ENCODE measurements at places on chromosomes 11 and 22.

GRCh38 chr11:41235668-41236067 lies 223.8 kb downstream of the LRRC4C start:
- DNase-seq, result no peak

DNA sequence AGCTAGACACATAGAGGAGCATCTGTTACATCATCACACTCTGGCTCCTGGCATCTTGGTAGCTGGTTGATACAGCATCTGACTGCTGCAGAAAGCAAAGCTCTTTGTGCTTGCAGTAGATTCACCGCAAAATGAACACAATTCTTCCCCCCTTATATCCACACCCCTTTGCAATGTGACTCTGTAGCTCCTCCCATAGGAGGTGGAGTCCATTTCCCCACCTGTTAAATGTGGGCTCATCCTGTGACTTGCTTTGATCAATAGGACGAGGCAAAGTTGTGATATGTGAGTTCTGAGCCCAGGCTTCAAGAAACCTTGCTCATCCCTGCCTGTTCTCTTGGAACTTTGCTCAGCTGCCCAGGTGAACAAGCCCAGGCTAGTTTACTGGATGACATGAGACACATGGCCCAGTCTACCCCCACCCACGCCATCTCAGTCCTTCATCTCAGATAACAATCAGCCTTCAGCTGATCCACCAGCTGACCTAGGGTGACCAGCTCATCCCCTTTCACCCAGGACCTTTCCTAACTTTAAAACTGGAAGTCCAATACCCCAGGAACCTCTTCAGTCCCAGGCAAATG lies 272.2 kb downstream of the TENM4 start:
- no peak for DNase-seq

DNA sequence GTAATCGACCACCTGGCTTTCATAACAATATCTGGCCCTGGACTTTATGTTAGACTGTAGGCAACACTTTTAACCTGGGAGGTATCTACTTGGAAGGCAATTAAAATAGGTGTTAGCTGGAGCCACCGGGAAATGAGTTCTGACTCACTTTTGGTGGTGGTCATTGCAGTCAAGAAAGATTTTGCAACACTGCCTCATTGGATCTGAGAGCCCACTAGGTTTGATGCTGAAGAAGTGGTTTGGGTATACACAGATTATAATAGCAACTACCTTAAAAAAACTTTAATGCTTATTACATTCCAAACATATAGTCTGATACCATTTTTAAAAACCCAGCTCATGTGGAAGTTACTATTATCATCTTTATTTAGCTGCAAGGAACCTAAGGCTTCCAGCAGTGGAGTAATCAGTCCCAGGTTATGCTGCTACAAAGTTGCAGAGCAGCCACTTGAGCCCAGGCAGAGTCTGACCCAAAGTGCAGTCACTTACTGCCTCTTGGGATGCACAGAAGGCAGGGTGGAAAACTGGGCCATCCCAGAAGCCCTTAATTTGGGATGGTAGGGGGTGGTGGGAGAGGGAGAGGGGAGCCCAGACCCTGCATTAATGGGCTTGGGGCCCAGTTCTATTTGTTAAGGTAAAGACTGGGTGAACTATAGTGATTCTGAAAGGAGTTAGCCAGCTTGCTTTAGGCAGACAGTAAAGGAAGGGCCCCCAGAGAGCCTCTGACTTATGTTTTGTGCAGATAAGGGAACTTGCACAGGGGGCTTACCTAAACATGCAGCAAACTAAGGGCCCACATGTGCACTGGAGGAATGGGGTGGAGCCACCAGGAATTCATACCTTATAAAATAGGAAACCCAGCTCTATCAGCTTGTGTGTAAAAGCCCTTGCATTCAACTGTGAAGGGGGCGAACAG lies 149.4 kb downstream of the SNX19 start:
- no peak for DNase-seq

DNA sequence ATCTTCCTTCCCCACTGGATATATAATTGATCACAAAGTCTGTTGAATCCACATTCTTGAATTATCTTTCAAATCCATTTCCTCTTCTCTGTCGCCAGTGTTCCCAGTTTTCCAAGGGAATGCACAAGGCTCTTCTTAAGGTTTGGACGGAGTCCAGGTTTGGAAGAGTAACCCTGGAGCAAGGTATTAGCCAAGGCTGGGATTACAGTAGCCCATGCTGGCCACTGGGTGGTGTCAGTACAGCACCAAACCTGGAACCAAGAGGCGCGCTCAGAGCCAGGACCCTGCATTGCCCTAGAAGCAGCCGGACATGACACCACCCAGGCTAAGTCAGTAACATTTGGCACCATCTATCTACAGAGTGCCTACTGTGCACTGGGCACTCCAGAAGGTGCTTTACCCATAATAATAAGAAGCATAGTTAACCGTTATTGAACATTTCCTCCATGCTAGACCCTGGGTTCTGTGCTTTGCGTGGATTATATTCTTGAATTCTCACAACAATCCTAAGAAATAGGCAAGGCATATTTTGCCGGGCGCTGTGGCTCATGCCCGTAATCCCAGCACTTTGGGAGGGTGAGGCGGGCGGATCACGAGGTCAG lies 48.0 kb upstream of the CLPB start:
- peak; percentile 28 for DNase-seq

DNA sequence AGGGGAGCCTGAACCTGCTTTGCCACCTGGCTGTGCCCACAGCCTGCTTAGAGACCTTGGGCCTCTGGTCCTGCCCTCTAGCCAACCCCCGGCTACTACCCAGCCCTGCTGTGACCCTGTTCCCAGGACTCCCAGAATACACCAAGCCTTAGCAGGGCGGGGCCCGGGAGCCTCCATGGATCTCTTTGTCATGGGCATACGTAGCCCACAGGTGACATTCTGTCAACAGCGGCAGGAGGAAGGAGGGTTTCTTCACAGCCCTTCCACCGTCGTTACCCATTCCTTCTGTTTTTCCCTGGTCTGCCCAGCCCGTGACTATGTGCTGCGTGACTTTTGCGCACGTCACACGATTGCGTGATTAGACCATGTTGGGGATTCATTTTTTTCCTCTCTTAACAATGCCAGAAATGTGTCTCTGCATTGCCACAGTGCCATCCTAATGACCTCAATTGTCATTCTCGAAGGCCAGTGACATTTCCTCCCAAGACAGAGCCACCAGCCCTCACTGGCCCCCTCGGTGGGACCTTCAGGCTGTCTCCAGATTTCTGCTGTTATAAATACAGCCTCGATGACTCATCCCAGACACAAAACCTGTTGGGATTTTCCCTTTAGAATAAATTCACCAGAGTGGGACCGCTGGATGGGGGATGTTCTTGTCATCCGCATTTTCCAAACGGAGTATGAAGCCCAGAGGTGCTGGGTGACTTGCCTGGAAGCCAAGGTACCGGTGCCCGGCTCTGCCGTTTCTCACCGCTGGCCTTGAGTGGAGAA lies 9.0 kb downstream of the SYT12 start:
- DNase-seq, result no peak

DNA sequence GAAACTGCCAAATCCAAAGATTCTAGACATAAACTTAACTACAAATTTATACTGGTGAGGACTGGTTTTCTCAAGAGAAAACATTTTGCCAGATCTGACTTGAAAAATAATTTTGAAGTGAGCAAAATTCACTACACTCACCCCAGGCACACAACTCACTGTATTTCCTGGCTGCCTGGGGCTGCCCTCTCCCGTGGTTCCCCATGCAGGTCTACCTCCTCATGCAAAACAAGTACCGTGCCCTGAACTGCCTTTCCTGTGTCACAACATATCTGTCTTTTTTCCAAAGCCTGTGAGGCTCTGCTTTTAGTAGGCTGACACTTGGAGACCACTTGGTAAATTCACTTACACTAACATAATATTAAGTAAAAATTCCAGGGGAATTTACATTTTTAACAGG lies 76.4 kb downstream of the LIF start:
- DNase-seq, result no peak

- no peak for DNase-seq
Measured at GRCh38 chr22:50542416-50542927, 3.2 kb upstream of the KLHDC7B start.

DNA sequence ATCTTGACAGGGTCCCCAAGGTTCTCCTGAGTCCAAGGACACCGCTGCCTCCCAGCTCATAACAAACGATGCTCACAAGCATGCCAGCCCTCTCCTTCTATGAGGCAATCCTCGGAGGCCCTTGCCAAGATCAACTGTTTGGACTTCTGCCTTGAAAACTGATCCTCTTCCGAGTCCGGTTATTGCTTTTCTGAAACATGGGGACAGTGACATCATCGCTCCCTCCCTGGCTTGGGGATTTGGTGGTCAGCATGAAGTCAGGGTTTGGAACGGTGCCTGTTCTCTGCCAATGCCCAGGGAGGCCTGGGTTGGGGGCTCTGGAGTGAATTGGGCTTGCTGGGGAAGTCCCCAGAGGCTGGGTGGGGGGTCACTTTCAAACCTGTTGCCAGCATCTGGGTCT lies 149.3 kb downstream of the FBXO7 start:
- no peak for DNase-seq

- no peak for DNase-seq
Measured at GRCh38 chr11:94826415-94826814, 58.3 kb downstream of the AMOTL1 start.

- no peak for DNase-seq
Measured at GRCh38 chr11:87031433-87032170, 6.1 kb upstream of the TMEM135 start.

- no peak for DNase-seq
Measured at GRCh38 chr22:31244046-31244942, 32.2 kb downstream of the LIMK2 start.
